ENCODE measurements at places on chromosomes 13 and 19.
A peak's percentile ranks its signal among the peaks of the same experiment; 100 is the strongest.

DNA sequence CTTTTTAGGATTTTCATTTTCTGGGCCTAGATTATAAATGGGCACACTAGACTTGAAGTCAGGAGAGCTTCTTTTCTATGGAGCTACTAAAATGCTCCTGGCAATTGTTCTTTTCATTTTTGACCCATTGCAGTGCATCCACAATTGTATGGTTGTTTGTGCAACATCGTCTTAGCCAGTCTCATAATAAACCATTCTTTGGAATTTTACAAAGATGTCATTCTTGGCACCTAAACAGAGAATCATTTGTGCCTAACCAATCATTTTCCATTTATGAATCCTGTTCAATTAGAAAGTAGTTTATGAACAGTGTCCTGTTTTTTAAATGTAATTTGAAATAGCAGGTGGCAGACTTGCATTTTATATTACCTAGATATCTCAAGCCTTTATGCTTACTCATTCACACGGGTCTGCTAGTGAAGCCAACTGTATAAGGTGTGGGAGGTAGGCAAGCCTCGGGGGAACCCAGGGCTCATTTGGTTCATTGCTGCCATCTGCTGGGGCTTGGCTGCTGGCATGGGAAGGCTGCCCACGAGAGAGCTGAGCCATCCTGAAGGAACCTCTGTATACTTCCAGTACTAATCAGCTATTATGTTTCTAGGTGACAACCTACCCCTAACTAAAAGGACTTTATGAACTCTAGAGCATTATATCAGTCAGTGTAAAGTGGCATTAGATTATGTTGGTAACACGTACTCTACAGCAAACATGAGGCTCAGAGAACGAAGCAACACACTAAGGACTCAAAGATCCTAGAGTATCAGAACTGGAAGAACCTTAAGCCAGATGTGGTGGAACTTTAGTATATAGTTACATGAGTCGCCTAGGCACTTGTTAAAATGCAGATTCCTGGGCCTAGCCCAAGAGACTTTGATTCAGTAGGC, 60.0 kb downstream of the TPT1 start:
- DNase-seq, result peak; percentile 59

DNA sequence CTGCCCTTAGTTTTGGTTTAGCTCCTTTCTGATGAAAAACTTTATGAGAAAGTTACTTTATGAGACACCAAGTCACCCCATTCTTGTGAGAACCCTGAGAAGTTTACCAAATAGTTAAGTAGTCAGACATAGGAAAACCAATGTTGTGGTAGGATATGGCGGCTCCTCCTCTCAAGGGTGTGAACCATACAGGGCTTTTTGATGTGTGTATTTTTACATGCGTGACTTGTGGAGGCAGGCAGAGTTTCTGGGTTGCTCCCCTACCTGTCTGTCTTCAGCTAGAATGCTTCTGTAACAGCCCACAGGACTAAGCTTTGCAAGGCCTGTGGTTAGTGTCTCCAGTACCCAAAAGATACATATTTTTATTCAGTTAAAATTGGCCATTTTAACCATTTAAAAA, 18.3 kb downstream of the UBAC2 start:
- DNase-seq, result no peak

DNA sequence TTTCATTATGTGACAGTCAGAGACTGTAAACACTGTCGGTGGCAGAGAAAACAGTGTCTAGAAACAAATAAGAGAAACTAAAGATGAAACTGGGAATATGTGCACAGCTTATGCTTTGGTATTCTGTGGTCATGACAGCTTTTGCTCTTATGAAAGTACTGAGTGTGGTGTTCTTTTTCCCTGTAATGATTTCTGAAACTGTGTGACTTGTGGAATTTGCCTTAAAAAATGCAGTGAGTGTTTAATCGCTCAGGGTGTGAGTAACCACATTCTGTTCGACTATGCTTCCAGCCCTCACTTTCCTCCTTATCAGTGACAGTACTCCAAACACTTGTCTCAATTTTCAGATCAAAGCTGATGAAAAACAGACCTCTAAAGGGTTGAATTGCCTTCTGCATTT, 66.9 kb upstream of the DIAPH3 start:
- DNase-seq, result no peak

DNA sequence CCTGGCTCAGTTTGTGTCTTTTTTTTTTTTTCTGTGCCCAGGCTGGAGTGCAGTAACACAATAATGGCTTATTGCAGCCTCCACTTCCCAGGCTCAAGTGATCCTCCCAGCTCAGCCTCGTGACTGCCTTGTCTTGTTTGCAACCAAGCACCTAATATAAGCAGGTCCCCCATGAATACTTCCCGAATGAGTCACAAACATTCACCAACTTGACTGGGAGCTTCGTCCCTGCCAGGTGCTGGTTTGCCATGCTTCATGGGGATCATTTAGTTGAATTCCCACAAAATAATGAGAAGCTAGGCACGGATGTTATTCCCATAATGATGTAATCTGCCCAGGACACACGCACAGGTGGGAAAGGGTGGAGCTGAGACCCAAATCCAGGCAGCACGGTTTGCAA, 176.5 kb downstream of the CACNA1A start:
- no peak for DNase-seq
